ENCODE measurements at places on chromosomes 11 and 22.
A peak's percentile ranks its signal among the peaks of the same experiment; 100 is the strongest.

DNA sequence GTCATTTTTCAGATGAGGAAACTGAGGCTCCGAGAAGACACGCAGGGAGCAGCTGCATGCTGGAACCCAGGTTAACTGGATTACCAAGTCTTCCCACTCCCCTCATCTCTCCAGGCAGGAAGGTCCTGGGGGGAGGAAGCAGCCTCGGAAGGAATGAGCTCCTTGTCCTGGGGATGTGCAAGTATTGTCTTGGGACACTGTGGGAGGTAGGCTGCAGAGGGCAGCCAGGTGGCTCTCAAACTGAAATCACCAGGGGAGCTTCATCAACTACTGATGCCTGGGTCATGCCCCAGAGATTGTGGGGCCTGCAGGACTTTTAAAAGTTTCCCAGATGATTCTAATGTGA is 7.6 kb downstream of the GDPD5 start:
- DNase-seq = no peak

- DNase-seq = peak; percentile 19
Measured at GRCh38 chr22:29195118-29195963, 10.4 kb upstream of the EMID1 start.

DNA sequence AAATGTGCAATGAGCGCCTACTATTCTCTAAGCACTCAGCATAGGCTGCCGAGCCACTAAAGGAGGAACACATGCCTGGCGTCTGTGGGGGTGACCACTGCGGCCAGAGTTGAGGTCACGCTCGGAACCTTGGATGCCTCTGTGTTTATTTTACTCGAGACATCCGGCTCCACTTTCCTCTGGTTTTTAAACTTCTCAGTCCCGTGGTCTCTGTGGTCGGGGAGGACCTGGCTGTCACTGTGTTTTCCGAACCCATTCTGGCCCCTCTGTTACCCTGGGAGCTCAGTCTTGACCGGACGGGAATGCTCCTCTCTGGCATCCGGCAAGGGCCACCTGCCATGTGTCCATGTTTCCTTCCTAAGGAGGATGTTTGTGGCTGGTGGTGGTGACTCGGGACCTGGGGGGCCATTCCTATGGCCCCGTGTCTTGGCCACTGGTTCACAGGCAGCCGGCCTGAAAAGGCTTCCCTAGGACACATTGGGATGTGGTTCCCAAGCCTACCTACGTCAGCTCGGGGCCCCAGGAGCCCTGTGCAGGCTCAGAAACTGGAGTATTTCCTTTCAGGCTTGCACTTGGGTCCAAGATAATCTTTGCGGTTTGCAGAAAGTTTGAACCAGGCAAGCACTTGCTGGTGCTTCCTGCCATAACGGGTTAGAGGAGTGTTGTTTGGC is 46.7 kb upstream of the PARVG start:
- DNase-seq = peak; percentile 18

GRCh38 chr11:66973956-66974580 is 1.0 kb upstream of the C11orf86 start:
- peak; percentile 56 for DNase-seq

DNA sequence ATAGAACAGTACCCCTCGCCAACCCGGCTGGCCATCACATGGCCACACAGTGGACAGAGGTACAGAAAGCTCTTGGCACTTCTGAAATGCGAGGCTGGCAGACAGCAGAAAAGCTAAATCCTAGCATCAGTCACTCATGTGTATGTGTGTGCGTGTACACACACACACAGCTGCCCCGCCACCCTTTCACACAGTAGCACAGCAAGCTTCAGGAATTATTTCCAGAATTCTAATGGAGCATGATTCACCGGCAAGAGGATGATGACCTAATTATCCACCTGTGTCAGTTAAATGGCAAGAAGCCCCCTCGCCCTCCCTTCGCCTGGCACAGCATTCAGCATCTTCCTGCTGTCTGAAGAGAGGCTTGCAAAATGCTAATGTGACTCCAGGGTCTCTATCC is 336.0 kb downstream of the SHANK2 start:
- no peak for DNase-seq

- no peak for DNase-seq
Measured at GRCh38 chr11:8429483-8429882, 164.5 kb downstream of the STK33 start.

- DNase-seq = no peak
Measured at GRCh38 chr11:62000539-62001446, 33.4 kb upstream of the FTH1 start.

DNA sequence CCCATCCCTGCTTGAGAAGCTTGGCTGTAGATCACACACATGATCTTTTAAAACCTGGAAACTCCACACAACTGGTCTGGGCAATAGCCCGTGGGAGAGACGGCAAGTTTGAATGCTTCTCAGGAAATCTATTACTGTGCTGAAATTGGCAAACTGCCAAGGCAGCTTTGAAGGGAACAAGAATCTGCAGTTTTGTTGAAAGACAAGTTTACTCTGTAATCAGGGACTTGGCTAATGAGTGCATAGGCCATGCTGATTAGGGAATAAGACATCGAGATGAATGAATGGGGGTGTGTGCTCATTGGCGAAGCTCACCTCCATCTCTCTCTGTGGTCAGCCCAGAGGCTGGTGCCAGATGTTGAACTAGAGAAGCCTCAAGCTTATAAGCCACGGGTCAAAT is 218.8 kb downstream of the HIPK3 start:
- peak; percentile 89 for DNase-seq

DNA sequence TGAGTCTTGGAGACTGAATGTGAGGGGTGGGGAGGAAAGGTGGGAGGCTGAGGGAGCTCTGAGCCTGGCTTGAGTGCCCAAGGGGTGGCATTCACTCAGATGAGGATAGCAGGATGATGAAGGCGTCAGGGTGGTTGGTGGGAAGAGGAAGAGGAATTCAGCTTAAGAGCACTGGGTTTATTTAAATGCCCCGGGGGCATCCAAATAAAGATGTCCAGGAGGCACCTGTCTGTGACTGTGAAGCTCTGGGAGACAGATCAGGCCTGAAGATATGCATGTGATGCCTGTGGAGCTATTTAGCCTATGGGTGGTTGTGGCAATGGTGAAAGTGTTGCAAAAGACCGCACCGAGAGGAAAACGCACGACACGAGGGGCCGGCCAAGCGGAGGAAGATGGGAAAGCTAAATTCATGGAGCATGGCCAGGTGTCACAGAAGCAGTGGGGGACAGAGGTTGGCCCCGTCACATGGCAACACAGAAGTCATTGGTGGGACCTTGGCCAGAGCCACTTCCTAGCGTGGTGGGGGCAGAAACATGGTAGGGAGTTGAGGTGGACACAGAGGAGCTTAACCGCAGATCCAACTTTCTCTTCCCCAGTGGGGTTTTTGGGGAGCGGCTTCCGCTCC is 15.5 kb downstream of the SLC37A2 start:
- DNase-seq = no peak

All from cardiac fibroblast (primary cell).